Activated B cell treated with CpG ODN at 0.5 μM for 24 hours (primary cell): ENCODE measurements at places on chromosomes 11 and 22.

- DNase-seq: peak; percentile 34
Measured at GRCh38 chr22:31969789-31970489, 25.6 kb downstream of the YWHAH start.

DNA sequence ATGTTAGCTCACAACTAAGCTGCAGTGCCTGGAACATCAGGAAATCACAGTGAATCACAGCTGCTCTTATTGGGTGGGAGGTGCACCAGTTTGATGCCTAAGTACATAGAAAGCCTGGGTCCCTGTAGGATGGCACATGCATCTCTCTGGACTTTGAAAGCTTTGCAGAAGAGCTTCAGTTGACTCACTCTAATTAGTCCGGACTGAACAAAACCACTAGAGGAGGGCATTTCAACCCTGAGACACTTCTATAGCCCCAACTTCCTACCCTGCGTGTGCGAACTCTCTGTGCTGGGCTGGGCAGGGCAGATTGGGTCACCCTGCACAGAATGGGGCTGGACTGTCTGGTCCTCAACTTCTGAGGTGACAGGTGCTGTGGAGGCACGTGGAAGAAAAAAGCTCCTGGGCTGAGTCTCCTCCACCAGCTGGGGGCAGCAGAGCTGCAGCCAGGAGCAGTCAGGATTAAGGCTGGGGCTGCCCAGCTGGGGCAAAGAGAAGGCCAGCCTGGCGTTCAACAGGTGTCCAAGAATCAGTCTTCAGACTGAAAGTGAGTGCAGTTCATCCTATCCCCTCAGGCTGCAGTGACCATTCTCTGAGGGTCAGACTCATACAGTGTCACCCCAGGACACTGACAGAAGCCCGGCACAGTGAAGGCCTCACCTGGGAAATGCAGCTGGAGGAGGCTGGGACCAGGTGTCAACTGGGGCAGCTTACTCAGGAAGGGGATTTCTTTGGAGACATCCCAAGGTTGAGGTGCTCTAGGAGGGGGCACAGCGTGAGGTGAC is 22.1 kb downstream of the GGTLC2 start:
- peak; percentile 30 for DNase-seq

- no peak for DNase-seq
Measured at GRCh38 chr11:127678631-127679030, 678.1 kb upstream of the KIRREL3 start.

DNA sequence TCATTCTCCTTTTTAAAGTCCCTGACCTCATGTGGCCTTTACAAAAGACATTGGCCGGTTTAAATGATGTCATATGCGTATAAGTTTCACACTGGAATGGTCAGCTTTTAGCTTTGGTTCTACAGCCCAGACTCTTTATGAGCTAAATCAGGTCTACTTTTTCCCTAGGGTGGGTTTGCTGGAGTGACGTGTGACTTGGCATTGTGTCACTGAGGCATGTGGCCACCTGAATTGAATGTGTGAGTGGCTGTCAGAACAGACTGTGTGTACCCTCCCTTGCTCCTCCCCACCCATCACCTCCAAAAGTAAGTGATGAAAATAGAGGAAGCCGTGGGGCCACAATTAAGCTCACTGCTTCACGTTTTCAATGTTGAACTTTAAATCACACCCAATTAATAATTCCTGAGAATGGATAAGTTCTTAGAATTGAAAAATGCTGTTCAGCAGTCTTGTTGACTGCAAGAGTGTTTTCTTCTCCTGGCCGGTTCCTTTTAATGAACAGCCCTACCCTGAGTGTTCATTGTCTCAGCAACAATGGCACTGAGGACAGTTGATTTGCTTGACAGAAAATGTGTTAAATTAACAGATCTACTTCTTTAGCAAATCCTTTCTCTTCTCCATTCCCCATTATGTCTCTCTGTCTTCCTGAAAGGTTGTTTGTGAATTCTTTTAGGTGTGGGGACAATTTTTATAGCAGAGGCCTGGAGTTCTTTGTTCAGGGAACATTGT is 11.3 kb downstream of the CECR2 start:
- no peak for DNase-seq

- DNase-seq: no peak
Measured at GRCh38 chr11:18347471-18348125, 25.2 kb downstream of the GTF2H1 start.

GRCh38 chr22:43342347-43343261 is 568 bp downstream of the SCUBE1 start:
- no peak for DNase-seq

- no peak for DNase-seq
Measured at GRCh38 chr11:119188887-119189286, 3.6 kb downstream of the NHERF4 start.

DNA sequence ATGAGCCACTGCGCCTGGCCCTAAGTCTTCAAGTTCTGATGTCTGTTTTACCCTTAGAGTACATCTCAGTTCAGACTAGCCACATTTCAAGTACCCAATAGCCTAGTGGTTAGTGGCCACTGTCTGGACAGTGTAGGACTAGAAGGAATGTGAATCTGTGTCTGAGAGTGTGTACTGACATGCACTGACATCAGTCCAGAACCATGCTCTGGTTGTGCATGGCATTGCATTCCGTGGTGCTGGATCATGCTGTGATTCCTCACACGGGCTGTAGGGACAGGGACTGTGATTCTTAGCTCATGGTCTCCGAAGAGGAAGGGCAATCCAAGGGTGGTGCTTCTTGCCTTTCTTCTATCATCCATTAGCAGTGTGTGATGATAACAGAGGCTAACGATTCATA is 41.1 kb downstream of the AMOTL1 start:
- no peak for DNase-seq
